WTC11 (cell line): ENCODE measurements at places on chromosomes 13 and 19. TPM values are rescaled to one million over a fixed set of nuclear protein-coding genes. Genes with fewer than 3 reads are reported as not detected.

Gene PLIN5
- 3.3 to 4.2 TPM (median 3.9 TPM) in 3 replicates for total RNA-seq

Gene FGF22
- total RNA-seq = 1.4 to 1.6 TPM (median 1.6 TPM) in 3 replicates

Gene RASGRP4
- 2.5 to 4.1 TPM (median 3.4 TPM) in 3 replicates for total RNA-seq

DNA sequence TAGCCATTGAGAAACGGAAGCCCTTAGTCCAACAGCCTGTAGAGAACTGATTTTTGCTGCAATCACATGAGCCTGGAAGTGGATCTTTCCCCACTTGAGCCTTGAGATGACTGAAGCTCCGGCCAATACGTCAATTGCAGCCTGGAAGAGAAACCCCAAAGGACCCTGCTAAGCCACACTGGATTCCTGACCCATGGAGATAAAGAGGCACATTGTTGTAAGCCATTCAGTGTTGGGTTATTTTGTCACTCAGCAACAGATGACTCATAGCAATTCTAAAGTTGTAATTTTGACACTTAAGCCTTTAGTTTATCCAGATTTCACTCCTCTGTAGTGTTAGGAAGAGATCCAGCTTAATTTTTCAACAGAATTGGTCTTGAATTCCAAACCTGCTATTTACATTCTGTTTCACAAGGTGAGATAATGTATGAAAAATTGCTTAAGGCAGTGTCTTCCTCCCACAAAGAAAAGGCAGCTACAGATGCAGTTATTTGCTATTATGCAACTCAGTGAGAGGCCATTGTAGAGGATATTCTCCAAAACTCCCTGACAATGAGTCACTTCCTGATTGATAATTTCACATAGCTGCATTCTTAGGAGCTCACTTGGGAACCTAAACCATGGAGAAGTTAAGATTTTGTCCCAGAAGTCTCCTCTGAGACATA is 59.4 kb upstream of the TSHZ3 start:
- DNase-seq = no peak

DNA sequence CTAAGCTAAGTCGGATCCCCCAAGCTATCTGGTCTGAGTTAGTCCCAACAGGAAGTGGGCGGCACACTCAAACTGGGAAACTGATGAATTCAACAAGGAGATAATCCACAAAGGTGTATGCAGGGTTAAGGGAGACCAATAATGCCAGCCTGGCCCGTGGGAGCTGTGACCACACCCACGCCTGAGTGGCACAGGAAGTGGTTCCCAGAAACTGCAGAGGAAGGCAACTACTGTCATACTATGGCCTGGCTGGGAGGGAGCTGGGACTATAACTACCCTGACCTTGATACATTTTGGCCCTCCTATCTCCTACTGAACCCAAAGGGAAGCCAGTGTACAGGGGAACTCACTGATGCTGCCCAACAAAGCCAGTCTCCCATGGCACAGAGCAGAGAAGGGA is 85.5 kb upstream of the TDRD3 start:
- DNase-seq = no peak

DNA sequence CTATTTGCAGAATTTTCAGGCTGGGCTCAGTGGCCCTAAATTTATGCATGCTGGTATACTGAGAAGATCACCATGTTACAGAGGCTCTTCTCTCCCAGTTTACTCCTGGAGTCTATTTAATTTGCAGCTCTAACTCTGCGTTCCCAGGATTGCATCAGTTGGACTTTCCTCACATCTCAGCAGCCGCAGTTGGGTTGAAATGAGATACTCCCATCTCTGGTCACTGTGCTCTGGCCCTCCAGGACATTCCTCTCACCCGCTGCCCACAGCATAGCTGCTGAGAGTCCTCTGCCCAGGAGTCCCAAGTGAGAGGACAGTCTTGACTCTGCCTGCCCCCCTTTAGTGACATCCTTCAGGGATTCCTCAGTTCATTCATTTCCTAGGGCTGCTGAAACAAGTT is 150.9 kb downstream of the LACC1 start:
- no peak for DNase-seq
